Tibial nerve (tissue), 4 donors: ENCODE measurements at places on chromosomes 7 and 10. TPM values are rescaled to one million over a fixed set of nuclear protein-coding genes. Genes with fewer than 3 reads are reported as not detected.

GRCh38 chr10:54198051-54198450 is 603.0 kb downstream of the PCDH15 start:
- no peaks in the 10 kb centered on the region for H3K4me1 ChIP-seq
- H3K36me3 ChIP-seq = no peaks in the 10 kb centered on the region
- H3K4me3 ChIP-seq = no peak overlapping the region
- H3K27ac ChIP-seq = no peak overlapping the region
- DNase-seq = no peak

DNA sequence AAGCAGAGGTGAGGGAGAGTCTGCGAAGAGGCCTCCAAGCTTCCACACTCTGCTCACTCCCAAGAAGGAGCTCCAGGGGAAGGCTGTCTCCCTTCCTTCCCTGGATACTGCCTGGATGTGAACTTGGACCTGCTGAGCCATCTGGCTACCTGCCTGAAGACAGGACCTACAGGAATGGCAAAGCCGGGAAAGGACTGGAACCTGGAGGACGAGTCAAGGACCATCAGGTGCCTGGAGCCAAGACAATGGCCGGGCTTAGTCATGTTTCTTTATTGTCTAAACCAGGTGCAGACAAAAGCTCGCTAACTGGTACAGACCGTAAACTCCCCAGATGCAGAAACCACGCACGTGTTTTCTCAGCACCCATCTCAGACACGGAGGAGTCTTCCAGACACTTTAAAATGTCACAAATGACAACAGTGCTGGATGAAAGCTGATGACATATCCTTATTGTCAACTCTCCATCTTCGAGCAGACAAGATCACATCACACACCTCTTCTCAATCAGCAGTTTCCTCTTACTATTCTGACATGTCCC is 12.1 kb downstream of the ASB13 start:
- H3K27me3 ChIP-seq = no peaks in the 10 kb centered on the region
- H3K27ac ChIP-seq = no peak overlapping the region
- H3K4me3 ChIP-seq = no peak overlapping the region
- H3K36me3 ChIP-seq = peaks cover 8% of the 10 kb centered on the region
- no peak for DNase-seq
- peaks cover 30% of the 10 kb centered on the region for H3K4me1 ChIP-seq

DNA sequence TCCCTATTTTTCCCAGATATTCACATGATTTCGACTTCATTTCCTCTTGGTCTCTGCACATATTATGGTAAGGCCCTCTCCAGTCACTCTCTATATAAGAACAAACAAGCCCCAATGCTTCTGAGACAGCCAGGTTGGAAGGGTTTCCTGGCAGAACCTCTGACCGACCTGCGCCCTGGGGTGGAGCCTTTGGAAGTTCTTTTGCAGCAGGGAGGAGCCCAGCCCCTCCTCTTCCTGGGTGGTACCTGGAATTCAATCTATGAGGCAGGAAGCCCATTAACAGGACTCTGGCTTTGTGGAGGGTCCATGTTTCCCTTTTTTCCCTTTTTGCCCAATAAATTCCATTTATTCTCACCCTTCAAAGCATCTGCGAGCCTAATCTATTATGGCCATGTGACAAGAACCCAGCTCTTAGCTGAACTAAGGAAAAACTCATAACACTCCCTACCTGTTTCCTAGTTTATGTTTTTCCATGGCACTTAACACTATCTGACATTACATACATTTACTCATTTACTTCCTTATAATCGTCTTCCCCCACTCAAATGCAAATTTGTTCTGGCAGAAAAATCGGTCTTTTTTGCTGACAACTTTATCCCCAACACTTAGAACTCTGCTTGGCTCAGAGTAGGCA is 92.5 kb upstream of the FRMD4A start:
- no peak for DNase-seq
- no peaks in the 10 kb centered on the region for H3K27me3 ChIP-seq
- no peak overlapping the region for H3K27ac ChIP-seq
- no peaks in the 10 kb centered on the region for H3K36me3 ChIP-seq
- H3K4me1 ChIP-seq = no peaks in the 10 kb centered on the region

GRCh38 chr7:135337977-135338550 is 104.4 kb downstream of the STRA8 start:
- H3K27me3 ChIP-seq = no peaks in the 10 kb centered on the region
- no peaks in the 10 kb centered on the region for H3K36me3 ChIP-seq
- no peaks in the 10 kb centered on the region for H3K4me1 ChIP-seq
- no peak overlapping the region for H3K4me3 ChIP-seq
- DNase-seq = no peak

GRCh38 chr10:75592791-75593643 is 161.6 kb downstream of the LRMDA start:
- H3K27me3 ChIP-seq = no peaks in the 10 kb centered on the region
- no peaks in the 10 kb centered on the region for H3K4me1 ChIP-seq
- H3K4me3 ChIP-seq = no peak overlapping the region
- no peaks in the 10 kb centered on the region for H3K36me3 ChIP-seq
- no peak overlapping the region for H3K27ac ChIP-seq

GRCh38 chr7:42692621-42693020 is 219.2 kb downstream of the C7orf25 start:
- H3K27me3 ChIP-seq = no peaks in the 10 kb centered on the region
- no peak for DNase-seq
- no peak overlapping the region for H3K4me3 ChIP-seq
- H3K36me3 ChIP-seq = no peaks in the 10 kb centered on the region
- H3K27ac ChIP-seq = no peak overlapping the region

DNA sequence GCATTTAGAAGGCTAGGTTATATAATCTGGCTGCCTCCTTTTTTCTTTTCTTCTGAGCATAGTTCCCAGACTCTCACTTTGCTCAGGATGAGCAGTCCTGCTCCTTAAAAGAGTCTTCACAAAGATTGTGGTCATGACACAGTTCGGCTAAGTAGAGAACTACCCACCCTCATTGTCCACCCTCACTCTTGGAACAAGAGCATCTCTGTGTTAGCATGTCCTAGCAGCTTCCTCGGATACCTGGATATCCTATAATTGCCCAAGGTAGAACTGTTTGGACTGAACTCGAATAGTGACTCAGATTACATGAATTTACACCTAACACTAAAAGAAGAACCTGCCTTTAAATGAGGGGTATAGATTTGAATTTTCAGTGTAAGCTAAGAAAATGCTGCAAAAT is 572.0 kb downstream of the SUGCT start:
- H3K27me3 ChIP-seq = no peaks in the 10 kb centered on the region
- H3K4me3 ChIP-seq = no peak overlapping the region
- H3K36me3 ChIP-seq = no peaks in the 10 kb centered on the region
- no peaks in the 10 kb centered on the region for H3K4me1 ChIP-seq
- no peak for DNase-seq

GRCh38 chr7:98251231-98251600 is 816 bp downstream of the TECPR1 start:
- DNase-seq = no peak
- H3K36me3 ChIP-seq = no peaks in the 10 kb centered on the region
- peaks cover 41% of the 10 kb centered on the region for H3K4me1 ChIP-seq

The TMEM236 gene
- total RNA-seq = 1.3 TPM

The PYROXD2 gene
- 22.8 TPM for total RNA-seq

The NACAD gene
- 6.9 TPM for total RNA-seq

The FGFR2 gene
- total RNA-seq = 8.4 TPM

The ABCB4 gene
- 0.90 TPM for total RNA-seq

The HECW1 gene
- 10.9 TPM for total RNA-seq

The CYP3A7 gene
- not detected for total RNA-seq

The PNLIPRP1 gene
- total RNA-seq = 2.4 TPM

The AGBL3 gene
- 3.1 TPM for total RNA-seq

The GIMAP2 gene
- total RNA-seq = 6.3 TPM

The OR9A2 gene
- not detected for total RNA-seq

The DHX32 gene
- 12.7 TPM for total RNA-seq
